ENCODE measurements at places on chromosomes 7 and 10. TPM values are rescaled to one million over a fixed set of nuclear protein-coding genes. Genes with fewer than 3 reads are reported as not detected.

Gene CPN1
- not detected for total RNA-seq

Gene CHRM2
- total RNA-seq = not detected

Gene PLCE1
- total RNA-seq = 0.11 TPM

Gene SFTPA1
- total RNA-seq = not detected

Gene PDK4
- not detected for total RNA-seq

Gene POU6F2
- not detected for total RNA-seq

All from foreskin keratinocyte (primary cell).